ENCODE measurements at places on chromosomes 3 and 15.

- no peak for DNase-seq
Measured at GRCh38 chr3:159441279-159441678, 547.4 kb upstream of the IL12A start.

GRCh38 chr3:140143367-140144069 lies 208.5 kb downstream of the CLSTN2 start:
- no peak for DNase-seq

DNA sequence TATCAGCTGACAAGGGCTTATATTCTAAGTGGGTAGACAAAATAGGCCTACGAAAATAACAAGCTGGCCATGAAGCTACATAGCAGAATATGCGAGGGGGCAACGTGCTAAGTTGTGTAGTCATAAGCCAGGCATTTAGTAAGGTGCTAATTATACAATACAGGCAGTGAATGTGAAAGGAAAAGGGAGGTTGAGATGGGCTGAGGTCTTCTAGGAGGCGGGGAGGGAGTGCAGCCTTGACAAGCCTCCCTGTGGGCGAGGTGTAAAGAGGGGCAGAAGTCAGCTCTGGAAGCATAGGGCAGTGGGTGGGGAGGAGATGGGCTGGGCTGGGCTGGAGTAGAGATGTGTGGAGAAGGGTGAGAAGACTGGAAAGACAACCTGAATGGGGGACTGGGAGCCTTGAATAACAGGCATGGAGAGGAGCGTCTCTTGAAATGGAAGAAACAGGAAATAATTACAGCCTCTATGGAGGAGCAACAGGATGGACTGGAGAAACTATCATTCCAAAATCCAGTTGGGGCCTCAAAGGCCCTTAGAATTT lies 1.2 kb downstream of the TIGIT start:
- DNase-seq, result no peak

- DNase-seq, result no peak
Measured at GRCh38 chr15:40329804-40330203, 6.3 kb downstream of the INAFM2 start.

- DNase-seq, result no peak
Measured at GRCh38 chr3:180871901-180872300, 40.6 kb upstream of the FXR1 start.

DNA sequence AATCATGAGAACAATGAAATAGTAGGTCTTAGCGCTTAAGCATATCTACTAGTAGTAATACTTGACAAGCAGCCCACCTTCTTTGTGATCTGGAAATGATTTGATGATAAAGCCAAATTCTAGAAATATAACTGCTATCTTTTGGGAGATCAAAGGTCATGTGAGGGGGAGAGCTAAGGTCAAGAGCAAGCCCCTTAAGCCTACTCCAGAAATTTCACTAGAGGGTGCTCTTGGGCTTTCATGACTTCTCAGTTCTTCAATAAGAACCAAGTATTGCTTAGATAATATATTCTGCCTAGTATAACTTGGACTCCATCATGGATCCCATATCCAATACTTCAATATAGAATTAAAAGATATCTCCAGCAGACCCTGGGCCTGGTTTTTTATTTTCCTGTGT lies 319.6 kb downstream of the ZBTB20 start:
- no peak for DNase-seq

Measured in upper lobe of left lung (tissue), 6 donors.